ENCODE measurements at places on chromosomes 4 and X.

DNA sequence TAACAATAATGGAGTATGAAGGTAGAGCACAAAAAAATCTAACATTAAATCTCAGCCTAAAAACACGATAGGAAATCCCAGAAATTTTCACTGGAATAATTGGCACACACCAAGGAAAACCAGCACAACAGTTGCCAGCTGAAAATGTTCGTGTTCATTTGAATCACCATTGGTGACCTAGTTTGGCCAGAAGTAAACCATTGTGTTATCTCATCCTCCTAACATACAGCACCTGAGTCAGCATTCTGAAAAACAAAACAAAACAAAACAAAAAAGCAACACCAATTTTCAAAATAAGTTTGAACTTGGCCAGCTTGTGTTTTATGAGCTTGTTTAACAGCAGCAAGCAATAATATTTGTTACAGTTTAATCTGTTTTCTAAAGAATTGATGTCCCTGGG, 41.1 kb downstream of the UCHL1 start:
- no peaks in the 10 kb centered on the region for H3K36me3 ChIP-seq
- H3K27ac ChIP-seq: no peak overlapping the region
- DNase-seq: no peak
- H3K4me3 ChIP-seq: no peak overlapping the region
- H3K27me3 ChIP-seq: no peaks in the 10 kb centered on the region

DNA sequence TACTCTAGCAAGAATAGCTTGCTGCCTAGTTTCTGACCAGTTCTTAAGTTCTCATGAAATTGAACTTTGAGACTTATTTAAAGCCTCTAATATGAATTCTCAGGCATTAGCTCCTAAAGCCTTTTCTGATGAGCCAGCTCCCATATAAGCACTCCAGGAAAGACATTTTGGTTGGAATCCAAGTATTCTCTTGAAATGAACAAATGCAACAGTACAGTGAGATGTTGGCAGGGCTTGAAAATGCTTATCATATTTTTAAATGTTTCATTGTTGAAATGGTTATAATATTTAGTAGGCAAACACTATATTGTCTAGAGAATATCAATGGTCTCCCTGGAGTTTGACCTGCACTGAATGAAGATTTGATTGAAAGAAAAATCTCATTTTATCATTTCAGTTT, 240.3 kb downstream of the ANK2 start:
- H3K4me1 ChIP-seq: no peaks in the 10 kb centered on the region
- H3K4me3 ChIP-seq: no peak overlapping the region
- no peak overlapping the region for H3K27ac ChIP-seq
- H3K36me3 ChIP-seq: no peaks in the 10 kb centered on the region
- no peaks in the 10 kb centered on the region for H3K27me3 ChIP-seq

- H3K36me3 ChIP-seq: no peaks in the 10 kb centered on the region
- H3K4me3 ChIP-seq: no peak overlapping the region
- H3K27me3 ChIP-seq: no peaks in the 10 kb centered on the region
- DNase-seq: no peak
- no peaks in the 10 kb centered on the region for H3K4me1 ChIP-seq
These were observed 9.3 kb upstream of the HOPX start for GRCh38 chr4:56690393-56690792.

- H3K4me3 ChIP-seq: no peak overlapping the region
- no peaks in the 10 kb centered on the region for H3K4me1 ChIP-seq
- no peaks in the 10 kb centered on the region for H3K27me3 ChIP-seq
- DNase-seq: no peak
These were observed 57.2 kb downstream of the FBXW7 start for GRCh38 chr4:152478461-152479237.

DNA sequence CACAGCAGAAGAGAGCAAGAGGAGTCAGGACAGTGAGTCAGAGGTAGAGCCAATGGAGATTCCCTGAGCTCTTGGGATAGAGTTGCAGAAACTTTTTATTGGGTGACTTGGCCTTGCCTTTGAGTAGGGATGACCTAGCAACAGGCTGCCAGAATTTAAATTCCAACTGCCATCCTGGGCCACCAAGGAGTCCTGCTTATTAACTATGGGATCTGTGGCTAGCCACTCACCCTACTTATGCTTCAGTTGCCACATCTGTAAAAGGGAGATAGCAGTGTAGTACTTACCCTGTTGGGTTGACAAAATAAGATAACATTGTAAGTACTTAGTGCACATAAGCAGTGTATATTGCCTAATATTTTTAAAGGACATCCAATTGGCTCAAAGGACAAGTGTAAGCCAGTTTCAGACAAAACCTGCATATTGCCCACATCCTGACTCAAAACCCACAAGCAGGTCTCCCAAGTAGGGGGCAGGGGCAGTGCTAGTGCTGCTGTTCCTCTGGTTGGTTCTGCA, 43.5 kb upstream of the TMEM164 start:
- no peak for DNase-seq
- H3K4me1 ChIP-seq: no peaks in the 10 kb centered on the region
- H3K4me3 ChIP-seq: no peak overlapping the region
- H3K27ac ChIP-seq: no peak overlapping the region
- H3K36me3 ChIP-seq: no peaks in the 10 kb centered on the region

GRCh38 chrX:34658326-34658725, 1.2 kb upstream of the TMEM47 start:
- DNase-seq: no peak
- H3K27me3 ChIP-seq: no peaks in the 10 kb centered on the region
- H3K27ac ChIP-seq: no peak overlapping the region
- H3K4me3 ChIP-seq: no peak overlapping the region

GRCh38 chr4:1347410-1347864, 429 bp downstream of the UVSSA start:
- peak overlapping the region; percentile 52 for H3K4me3 ChIP-seq
- 0 out of 2 replicates have a peak, but pooled peaks cover 10% of the 10 kb centered on the region for H3K4me1 ChIP-seq
- peak; percentile 71 for DNase-seq
- peak overlapping the region; percentile 62 for H3K27ac ChIP-seq
- H3K27me3 ChIP-seq: no peaks in the 10 kb centered on the region

DNA sequence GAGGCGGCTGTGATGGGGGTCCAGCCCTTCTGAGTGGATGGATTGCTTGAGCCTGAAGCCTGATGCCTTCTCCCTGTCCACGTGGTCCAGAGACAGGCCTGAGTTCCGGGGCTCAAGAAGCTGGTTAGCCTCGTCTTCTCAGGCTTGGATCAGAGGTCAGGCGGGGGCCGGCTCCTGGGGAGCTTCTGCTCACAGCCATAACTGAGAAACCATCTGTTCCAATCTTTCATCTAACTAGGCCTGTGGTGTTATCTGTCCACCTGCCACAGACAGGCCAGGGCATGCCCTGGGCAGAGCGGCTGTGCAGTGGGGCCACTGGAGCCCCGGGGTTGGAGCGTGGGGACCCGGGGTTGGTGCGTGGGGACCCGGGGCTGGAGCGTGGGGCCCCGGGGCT, 63.1 kb downstream of the SORCS2 start:
- H3K36me3 ChIP-seq: no peaks in the 10 kb centered on the region
- no peak overlapping the region for H3K4me3 ChIP-seq
- H3K27ac ChIP-seq: no peak overlapping the region
- no peaks in the 10 kb centered on the region for H3K27me3 ChIP-seq
- no peak for DNase-seq

DNA sequence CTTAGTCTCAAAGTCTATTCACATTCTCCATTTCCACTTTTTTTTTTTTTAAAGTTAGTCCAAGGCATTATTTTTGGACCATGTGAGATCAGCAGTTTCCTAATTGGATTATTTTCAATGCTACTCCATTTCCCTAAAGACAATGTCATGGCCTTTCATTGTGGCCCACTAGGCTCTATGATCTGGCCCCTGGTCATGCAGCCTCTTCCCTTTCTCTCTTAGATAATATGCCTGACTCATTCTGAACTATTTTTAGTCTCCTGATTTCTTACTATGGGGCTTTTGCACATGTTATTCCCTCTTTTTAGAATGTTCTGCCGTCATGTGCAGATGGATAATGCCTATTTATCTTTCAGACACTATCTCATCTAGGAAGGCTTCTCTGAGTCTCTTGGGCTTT, 157.3 kb downstream of the TMA16 start:
- DNase-seq: no peak
- H3K4me3 ChIP-seq: no peak overlapping the region
- no peaks in the 10 kb centered on the region for H3K27me3 ChIP-seq
- no peaks in the 10 kb centered on the region for H3K4me1 ChIP-seq
- no peak overlapping the region for H3K27ac ChIP-seq

- H3K36me3 ChIP-seq: no peaks in the 10 kb centered on the region
- no peak for DNase-seq
- H3K27ac ChIP-seq: no peak overlapping the region
- no peaks in the 10 kb centered on the region for H3K27me3 ChIP-seq
- no peak overlapping the region for H3K4me3 ChIP-seq
- H3K4me1 ChIP-seq: no peaks in the 10 kb centered on the region
These were observed 38.7 kb upstream of the NDST4 start for GRCh38 chr4:115152081-115152480.

- no peak overlapping the region for H3K4me3 ChIP-seq
- H3K27ac ChIP-seq: peak overlapping the region; percentile 61
- H3K36me3 ChIP-seq: no peaks in the 10 kb centered on the region
- DNase-seq: no peak
- H3K27me3 ChIP-seq: no peaks in the 10 kb centered on the region
- H3K4me1 ChIP-seq: no peaks in the 10 kb centered on the region
These were observed 33.9 kb downstream of the NBDY start for GRCh38 chrX:56762707-56763555.

Data from Caco-2 (cell line).